Stimulated activated CD4-positive, alpha-beta T cell treated with anti-CD3 and anti-CD28 coated beads, Interleukin-1b, Interleukin-23, amount 100 ng/mL, for 48 hours (primary cell): ENCODE measurements at places on chromosomes 12 and 14.

DNA sequence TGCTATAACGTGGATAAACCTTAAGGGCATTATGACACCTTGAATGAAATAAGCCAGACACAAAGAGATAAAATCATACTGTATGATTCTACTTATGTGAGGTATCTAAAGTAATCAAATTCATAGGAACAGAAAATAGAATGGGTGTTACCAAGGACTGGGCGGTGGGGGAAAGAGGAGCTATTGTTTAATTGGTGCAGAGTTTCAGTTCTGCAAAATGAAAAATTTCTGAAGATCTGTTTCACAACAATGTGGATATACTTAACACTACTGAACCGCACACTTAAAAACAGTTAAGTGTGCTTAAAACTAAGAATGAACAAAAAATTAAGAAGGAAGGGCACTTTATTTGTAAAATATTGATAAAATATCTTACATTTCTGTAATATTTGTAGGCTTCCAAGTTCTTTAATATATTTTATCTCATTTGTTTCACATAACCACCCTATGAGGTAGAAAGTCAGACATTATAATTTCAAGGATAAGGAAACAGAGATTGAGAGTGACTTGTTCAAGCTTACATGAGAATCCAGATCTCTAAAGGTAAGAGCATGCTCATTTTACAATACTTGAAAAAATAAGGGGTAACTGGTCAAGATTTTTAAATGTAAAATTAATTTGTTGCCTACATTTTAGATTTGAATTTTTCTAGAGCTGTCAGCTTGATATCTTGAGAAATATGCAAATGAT, 14.9 kb downstream of the LTA4H start:
- no peak for DNase-seq

DNA sequence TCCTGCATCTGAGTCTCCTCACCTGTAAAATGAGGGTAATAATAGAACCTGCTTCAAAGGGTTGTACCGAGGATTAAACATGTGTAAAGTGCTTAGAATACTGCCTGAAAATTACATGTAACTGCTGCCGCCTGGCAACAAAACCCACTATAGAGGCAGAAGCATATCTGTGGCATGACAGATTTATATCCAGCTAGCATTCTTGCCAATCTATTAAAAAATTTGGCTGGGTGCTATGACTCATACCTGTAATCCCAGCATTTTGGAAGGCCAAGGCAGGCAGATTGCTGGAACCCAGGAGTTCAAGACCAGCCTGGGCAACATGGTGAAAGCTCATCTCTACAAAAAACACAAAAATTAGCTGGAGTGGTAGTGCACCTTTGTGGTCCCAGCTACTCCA, 16.4 kb upstream of the KSR2 start:
- no peak for DNase-seq

DNA sequence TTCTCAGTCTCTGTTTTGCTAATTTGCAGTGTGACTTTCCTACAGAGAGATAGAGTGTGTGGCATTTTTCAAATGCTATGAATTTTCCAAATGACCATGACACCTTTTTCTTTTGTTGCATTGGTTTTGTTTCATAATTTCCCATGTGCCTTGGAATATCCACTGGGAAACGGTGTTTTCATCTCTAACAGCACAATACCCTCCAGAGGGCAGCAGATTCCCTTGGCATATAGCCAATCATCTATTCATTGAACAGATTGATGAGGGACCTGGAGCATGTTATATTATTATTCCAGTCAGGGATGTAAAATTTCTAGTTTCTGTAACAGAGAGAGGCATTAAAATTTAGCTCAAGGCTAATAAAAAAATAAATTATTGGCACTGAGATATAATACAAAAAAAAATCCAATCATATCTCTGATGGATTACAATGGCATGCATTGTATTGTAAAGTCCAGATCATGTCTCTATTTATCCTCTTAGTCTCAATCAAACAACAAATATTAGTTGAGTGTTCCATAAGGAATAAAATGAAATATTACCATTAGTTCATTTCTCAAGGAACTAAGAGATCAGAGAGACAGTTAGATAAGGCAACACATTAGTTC, 29.6 kb upstream of the NTN4 start:
- DNase-seq, result no peak

DNA sequence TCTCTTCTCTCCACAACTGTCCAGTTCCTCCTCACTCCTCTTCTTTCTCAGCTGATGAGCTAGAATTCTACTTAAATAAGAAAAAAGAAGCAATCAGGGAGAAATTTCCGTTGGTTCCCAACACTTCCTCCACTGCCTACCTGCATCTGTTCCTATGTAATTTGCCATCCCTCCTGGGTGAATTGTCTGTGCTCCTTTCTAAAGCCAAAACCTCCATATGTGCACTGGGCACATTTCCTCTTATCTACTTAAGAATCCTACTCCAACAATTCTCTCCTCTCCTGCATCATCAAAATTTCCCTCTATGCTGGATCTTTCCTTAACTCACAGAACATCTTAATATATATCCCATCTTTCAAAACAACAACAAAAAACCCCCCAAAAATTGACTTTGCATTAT, 35.2 kb downstream of the GPR65 start:
- no peak for DNase-seq

- DNase-seq, result no peak
Observed at GRCh38 chr12:89552376-89552775, 26.5 kb upstream of the POC1B start.

- DNase-seq, result no peak
Observed at GRCh38 chr12:75047885-75048525, 161.6 kb downstream of the KCNC2 start.

DNA sequence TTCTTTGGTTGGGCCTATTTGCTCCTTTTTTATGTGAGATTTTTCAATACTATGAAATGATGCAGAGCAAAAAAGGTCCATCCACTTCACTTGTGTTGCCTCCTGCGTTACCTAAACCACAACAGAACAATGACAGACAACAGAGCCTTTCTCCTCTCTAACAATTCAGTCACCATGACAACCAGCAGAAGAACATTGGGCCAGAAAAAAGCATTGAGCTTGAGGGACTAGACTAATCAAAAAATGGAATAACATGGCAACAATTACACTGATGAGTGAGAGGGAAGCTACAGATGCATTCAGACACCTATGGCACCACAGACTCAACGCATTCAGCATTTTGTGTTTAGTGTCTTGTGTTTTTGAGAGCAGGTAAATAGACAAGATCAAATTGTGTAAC, 44.6 kb upstream of the PTCSC3 start:
- DNase-seq, result no peak

DNA sequence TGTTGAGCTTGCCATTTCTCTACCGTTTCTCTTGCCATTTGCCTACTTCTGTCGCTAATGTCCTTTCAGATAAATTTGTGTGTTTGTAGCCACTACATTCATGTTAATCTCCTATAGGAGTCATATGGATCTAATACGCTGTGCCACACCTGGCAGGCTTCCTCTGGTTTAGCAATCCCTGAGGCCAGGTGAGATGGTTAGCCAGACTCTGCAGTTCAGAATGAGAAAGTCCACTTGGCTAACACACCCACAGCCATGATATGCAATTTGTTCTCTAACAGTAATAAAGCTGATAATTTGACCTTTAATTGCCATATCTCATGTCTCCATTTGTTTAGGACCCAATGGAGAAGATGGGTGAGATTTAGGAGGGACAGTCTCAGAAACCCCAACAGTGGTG, 1261.6 kb upstream of the TMEM132C start:
- DNase-seq, result no peak

- DNase-seq, result no peak
Observed at GRCh38 chr14:85516239-85517113, 13.5 kb upstream of the FLRT2 start.

DNA sequence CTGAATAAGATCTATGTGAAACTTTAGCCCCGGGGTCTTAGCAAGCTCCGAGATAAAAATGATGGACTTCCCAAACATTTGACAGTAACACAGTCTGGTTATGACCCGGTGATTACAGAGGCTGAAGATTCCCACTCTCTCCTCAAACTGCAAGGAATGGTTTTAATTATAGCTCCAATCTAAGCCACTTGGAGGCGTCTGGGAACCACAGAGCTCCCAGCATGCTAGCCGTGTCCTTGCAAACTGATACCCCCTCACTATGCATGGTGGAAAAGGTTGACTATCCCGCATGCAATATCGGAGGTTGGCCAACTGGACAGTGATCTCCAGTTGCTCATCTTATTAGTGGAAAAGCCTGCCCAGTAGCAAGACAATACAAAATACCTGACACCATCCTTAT, 76.5 kb upstream of the GRIN2B start:
- DNase-seq, result no peak

DNA sequence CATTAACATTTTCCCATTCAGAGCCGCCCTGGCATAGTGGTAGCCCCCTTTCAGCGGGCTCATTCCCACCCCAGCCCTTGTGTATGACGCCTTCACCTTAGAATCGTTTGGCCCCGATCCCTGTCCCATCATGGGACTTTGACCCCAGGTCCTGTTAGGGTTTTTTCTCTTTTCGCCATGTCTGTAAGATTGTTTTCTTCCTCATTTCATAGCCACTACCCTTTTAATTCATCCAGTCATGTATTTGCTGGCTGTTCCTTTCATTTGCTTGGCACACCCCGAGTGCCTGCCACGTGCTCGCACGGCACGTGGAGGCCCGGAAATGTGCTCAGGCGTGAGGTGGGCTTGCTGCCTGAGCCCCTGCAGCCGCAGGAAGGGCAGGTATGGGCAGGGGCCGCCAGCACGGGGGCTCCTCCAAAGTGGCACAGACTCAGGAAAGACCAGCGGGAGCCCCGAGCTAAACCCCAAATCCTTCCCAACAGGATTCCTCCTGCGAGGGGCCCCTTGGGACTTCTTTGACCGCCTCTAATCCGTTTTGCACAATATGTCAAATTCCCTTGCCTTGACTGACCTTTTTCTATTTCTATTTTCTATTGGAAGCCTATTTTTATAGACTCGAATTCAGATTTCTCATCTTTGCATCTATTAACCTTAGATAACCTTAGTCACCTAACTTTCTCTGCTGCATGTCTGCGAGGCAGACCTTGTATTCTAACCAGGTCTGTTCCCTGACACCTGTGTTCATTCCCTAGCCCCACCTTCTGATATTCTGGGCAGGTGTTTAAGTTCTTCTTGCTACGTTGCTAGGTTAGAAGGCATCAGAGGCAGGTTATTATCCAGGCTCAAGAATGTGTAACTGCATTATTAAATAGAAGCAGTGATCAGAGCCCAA, 114.8 kb downstream of the EML1 start:
- no peak for DNase-seq

GRCh38 chr12:27052176-27052575, 29.8 kb downstream of the MED21 start:
- no peak for DNase-seq

DNA sequence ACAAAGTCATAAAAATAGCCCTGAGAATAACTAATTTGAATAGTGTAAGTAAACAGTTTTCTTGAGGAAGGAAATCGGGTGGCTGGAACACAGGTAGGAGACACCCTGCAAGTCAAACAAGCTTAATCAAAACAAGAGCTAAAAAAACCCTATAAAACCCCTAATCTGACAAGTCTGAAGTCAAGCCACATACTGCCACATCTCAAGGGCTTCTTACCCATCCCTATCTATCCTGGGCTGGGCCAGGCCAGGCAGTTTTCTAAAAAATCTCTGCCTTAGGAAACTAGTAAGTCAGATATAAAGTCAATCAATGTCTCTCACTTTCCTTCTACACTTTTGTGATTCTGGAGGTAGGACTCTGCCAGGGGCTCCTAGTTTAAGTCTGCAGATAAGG, 15.3 kb downstream of the UBE2N start:
- DNase-seq, result no peak

DNA sequence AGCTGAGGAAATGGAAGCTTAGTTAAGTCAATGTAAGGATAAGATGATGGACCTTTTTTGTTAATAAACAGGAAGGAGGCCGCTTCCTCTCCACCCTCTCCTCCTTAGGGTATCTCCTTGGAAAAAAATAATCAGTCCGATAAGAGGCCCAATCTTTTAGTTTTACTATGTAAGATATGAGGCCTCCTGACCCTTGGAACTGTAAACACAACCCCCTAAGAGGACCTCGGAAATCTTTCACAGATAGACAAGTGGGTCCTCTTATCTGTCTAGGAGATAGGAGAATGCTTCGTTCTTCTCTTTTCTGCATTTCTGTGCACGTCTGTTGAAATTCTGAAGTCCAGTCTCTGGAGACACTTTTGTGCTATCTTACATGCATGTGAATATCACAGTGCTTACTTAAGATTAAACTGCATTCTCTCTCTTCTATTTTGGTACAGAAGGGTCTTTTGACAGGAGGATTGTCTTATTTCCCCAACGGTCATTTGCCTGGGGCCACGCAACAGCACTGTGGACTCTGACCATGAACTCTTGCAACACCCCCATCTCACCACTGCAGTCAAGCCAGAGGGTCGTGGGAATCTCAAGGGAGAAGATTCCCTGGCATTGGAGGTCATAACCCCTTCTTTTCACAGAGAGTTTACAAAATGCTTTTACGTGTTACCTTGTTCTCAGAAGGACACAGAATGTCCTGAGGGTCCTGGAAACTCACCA, 313.0 kb upstream of the RTL1 start:
- no peak for DNase-seq

GRCh38 chr12:104681012-104681690, 224.4 kb downstream of the CHST11 start:
- DNase-seq, result no peak

DNA sequence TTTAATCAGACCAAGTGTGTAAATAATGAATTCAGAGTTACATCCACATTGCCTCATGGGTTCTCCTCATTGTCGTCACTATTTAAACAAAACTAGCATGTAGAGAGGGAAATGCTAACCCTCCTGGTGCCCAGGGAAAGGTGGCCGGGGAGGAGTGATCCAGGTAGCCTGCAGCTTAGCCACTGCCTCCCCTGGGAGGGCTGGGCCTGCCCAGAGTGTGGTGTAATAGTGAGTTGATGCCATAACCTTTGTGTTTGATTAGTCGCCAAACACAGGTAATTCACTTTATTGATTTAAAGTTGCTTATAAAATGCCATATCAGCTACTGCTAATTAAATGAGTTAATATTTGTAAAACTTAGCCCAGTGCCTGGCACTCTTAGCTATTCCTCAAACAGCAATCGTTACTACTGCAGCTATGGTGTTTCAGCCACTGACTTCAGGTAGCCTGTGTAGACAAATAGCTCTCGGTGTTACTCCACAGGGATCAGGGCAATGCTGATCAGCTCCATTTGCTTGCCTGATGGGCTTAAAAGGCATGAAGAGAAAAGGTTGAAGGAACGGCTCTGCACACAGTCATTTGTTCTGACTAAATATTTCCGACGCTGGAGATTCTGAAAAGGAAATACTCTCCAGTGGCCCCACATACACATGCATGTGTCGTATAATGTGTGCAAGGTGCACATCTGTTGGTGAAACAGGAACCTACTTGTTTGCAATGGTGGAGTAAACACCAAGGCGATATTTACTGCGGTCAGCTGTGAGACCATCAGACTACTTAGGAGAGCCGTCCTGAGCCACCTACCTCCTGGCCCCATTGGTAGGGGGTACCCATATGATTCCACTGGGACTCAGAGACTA, 45.7 kb upstream of the PRMT8 start:
- no peak for DNase-seq

GRCh38 chr12:40561395-40561966, 130.8 kb upstream of the CNTN1 start:
- DNase-seq, result no peak
